ENCODE measurements at places on chromosomes 12 and 14.

DNA sequence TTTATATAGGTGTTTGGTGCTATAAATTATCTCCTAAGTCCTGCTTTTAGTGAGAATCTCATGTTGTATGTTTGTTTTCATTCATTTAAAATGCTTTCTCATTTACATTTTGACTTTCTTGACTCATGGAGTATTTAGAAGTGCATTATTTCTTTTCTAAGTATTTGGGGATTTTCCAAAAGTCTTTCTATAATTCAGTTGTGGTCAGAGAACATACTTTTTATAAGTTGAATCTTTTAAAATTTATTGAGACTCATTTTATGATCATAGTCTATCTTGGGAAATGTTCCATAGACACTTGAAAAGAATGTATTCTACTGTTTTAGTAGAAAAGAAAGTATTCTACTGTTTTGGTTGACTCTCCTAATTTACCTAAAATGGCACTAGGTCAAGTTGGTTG is 168.2 kb downstream of the AKAP6 start:
- no peak for DNase-seq

DNA sequence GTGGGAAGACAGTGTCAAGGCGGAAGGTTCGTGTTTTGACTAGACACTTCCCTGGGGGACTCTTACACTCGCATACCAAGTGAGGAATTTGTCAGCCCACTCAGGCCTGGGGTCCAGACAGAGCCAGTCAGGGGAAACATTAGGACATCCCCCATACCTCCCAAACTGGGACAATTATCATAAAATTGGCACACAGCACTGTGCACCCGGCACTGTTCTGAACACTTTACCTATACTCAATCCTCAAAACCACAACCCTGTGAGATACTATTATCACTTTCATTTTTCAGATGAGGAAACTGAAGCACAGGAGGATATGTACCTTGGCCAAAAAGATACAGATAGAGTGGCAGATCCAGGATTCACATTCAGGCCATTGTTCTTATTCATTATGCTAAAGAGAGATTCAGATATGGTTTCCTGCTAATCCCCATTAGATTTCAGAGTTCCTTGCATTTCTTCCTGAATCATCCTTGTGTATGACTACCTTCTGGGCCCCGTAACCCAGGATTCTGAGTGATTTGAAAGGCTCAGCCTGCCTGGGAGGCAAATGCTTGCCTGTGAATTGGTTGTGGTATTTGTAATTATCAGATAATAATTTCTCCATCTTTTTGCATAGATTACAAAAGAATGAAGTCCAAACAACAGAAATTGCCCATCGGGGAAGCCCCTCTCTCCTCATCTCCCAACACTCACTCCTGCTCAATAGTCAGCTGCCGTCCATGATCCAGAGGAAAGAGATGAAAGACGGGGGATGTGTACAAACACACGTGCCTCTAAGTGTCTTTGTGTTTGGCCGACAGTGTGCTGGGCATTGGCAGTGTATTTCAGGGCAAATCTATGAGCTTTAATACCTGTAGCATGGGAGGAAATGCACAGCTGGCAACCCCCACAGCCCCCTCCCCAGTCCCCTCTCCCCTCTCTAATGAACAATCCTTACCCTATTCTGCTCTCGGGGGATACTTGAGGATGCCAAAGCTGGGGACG is 4.6 kb downstream of the TAC3 start:
- no peak for DNase-seq

DNA sequence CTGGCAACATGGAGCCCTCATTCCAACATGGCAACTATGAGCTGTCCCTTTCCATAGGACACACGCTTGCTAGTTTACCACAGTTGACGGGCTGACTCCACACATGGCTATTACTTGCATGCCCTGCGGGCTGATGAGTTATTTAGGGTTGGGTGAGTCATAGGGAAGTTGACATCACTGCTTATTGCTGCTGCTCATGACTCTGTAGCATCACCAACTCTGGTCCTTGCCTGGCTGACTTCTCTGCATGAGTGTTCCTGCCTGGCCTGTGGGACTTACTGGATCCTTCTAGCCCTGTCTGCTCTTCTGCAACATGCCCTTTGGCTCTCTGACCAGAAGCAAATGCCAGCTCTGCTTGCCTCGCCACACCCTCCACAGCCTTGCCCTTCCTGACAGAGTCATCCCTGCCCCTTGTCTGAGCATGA is 199.5 kb downstream of the ANO6 start:
- DNase-seq: no peak

DNA sequence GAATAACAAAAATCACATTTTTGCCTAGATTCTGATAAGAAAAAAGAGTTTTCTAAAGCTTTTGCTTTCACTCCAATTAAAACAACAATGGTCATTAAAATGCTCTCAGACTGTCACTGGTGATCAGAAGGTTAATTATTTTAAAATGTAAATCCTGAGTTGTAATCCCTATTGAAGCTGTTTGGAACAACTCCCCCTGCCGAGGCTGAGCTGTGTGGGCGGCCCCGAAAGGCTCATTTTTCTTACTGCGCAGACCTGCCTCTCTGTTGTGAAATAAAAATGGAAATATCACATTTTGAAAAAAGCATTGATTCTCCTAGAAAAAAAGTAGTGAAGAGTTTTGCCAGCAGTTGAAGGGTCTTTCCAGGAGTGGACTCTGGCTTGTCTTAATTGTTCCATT is 174.8 kb upstream of the CDKN3 start:
- no peak for DNase-seq

DNA sequence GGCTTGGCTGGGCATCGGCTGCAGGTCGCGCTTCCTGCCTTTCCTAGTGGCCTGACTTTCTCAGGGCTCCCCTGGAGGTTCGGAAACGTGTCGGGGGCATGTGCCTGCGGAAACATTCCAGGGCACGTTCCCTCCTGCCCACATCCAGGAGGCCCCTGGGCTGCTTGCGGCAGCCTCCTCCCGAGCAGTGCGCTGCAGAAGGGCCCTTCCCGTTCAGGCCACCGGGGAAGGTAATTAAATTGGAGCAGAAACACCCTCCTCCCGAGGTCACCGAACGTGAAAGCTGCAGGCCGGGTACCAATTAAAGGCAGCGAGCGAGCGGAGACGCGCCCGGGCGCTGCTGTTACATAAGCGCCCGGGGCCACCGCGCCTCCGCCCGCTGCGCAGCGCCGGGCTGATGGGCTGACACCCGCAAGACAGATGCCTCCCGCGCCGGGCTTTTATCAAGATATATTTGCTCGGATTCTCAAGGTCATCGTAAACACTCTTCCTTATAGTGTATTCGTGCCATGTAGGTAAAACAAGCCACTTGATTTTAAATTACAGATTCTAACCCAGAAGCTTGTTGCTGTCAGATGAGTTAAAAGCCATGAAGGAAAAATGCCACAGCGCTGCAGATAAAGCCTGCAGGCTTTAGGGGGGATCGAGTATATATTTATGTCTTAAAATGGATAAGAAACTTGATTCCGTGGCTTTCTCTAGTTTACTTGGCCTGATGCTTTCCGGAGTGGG is 31.4 kb downstream of the SSPN start:
- no peak for DNase-seq

DNA sequence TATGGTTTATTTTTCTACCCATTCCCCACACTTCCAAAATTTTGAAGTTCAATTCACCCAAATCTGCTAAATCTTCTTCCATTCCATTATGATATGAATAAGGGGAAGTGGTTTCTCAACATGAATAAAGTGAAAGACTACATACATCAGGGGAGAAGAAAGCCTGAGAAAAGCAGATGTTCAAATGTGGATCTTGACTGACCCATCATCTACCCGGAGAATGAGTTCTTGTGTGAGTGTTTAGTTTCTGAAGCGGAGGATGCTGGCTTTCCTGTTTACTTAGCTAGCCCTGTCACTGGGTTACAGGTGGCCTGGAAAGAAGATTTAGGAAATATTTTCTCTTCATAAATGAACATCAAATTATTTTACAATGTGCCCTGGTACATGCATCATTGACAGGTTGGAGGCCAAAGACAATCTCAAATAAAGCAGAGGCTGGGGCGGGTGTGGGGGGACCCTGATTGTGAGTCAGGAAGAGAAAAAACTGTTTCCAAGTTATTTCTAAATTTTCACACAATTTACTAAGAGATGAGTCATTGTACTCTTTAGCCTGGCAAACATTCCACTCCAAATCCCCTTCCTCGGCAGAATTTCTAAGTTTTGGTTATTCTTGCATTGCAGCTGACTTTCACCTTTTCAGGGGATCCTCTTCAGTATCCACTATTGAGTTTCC is 135.6 kb downstream of the SLC25A21 start:
- no peak for DNase-seq
